ENCODE measurements at places on chromosomes 3 and 15. TPM values are rescaled to one million over a fixed set of nuclear protein-coding genes. Genes with fewer than 3 reads are reported as not detected.

GRCh38 chr15:65375871-65376607 is 1.8 kb downstream of the IGDCC3 start:
- no peak for DNase-seq

GRCh38 chr15:36612063-36612788 is 32.8 kb downstream of the CDIN1 start:
- DNase-seq, result no peak

DNA sequence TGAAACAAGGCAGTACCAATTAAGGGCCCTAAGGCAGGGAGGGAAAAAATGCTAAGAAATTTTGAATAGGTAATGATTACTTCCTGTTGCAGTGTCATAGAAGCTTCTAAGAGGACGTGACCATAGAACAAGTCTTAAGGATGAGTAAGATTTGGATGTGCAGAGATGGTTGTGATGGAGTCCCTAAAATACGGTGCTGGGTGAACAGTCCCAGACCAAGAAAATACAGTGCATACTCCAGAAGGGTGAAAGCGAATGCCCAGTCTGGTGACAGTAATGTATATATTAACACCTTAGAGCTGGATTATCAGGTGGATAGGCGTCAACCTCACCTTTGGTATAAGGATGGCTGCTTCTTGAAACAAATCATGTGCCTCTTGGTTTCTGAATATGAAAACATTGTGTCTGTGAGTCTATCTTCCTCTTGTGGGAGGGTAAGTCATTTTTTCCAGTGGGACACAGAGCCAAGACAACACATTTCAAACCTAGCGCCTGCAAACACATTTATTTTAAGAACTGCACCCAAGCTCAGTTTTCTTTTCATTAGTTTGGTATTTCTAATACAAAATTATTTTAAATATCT is 101.2 kb upstream of the TP63 start:
- DNase-seq, result no peak

DNA sequence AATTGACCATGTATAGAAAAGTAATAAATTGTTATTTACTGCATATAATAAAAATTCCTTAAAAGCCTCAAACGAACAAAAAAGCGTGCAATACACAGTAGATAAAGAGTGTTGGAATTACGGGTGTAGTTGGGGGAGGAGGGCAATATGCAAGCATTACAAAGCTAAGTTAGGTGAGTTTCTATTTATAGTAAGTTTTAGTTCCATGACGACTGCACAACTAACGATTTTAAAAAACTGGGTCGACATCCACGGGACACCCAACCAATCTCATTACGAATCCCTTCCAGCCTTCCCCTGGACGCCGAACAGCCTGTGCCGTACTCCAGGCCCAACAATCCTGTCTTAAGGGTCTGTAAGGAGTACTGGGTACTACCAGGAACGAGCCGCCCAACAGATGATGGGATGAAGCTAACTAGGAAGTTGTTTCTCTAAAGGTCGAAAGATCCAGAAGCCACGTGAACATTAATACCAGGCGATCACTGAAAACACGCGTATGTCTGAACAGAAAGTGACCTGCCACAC is 677 bp downstream of the POLQ start:
- DNase-seq, result no peak

The PLAAT1 gene
- total RNA-seq, result not detected

DNA sequence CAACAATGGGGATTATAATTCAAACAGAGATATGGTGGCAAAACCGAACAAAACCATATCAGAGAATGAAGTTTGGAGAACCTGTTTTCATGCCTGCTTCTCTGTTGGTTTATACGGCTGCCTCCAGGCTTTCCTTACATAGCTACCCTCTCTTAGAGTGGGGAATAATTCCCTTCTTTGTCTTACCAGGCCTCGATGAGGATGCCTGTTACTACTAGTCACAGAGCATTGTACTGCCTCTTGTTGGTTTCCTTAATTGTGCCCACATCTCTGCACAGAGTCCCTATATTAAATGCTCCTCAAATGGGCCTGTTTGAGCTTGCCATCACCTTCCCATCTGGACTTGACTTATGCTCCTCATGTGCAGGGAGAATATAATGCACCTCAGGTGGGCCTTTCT is 92.9 kb downstream of the NCEH1 start:
- no peak for DNase-seq

Measured in lower leg skin (tissue), 4 donors.